ENCODE measurements at places on chromosomes 3 and 15.

- no peaks in the 10 kb centered on the region for H3K36me3 ChIP-seq
- no peak for DNase-seq
- H3K27me3 ChIP-seq = no peaks in the 10 kb centered on the region
- H3K4me1 ChIP-seq = no peaks in the 10 kb centered on the region
Observed at GRCh38 chr3:60392501-60392900, 858.8 kb downstream of the FHIT start.

DNA sequence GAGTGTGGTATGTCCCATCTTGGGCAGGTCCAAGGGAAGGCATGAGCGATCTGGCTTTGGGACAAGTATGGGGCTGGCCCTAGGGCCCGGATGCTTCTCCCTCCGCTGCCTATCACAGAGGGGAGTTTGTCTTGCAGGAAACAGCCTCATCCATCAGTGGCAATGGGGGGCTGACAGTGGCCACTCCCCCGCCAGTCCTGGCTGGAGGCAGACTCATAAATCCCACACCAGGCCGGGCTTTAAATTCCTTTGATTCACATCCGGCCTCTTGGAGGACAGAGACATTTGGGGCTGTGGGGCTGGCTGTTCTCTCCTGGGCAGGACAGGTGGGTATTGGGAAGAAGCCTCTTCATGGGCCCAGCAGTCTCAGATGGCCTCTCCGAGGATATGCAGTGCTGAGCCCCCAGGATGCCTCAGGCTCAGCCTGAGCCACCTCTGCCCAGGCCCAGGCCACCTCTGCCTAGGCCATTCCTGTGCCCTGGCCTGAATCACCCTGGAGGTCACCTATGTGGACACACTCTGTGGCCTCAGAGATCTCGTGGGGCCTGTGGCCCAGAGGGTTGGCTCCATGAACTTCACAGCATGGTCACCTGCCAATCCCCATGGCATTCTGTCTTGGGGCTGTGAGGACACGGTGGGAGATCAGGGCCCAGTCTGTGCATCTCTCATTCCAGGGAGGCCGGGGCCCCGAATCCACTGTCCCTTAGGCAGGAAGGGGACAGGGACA lies 84.2 kb upstream of the GOLGA6L4 start:
- H3K36me3 ChIP-seq = no peaks in the 10 kb centered on the region
- H3K27ac ChIP-seq = no peak overlapping the region
- H3K4me1 ChIP-seq = no peaks in the 10 kb centered on the region

- H3K4me1 ChIP-seq = peaks cover 9% of the 10 kb centered on the region
- H3K36me3 ChIP-seq = no peaks in the 10 kb centered on the region
- no peak overlapping the region for H3K4me3 ChIP-seq
- no peak for DNase-seq
- H3K27ac ChIP-seq = no peak overlapping the region
Observed at GRCh38 chr3:186099178-186099577, 9.7 kb downstream of the ETV5 start.

DNA sequence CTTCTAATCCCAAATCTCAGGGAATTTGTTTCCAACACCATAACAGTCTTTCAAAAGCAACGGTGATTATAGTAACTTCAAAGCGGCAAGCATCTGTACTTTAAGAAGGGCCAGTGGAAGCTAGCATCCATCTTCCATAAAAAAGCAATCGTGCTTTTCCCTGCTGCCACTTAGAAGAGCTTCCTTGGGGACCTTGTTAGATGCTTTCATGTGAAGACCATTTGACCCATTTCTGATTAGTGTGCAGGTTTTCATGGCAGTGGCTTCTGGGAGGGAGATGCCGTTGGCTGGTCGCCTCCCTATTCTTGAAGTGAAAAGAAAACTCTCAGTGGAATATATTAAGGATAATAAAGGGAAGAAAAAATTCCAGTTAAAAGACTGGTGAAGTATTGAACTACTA lies 354.1 kb downstream of the ROBO2 start:
- DNase-seq = no peak
- no peaks in the 10 kb centered on the region for H3K4me1 ChIP-seq
- no peaks in the 10 kb centered on the region for H3K36me3 ChIP-seq
- H3K27me3 ChIP-seq = no peaks in the 10 kb centered on the region
- no peak overlapping the region for H3K27ac ChIP-seq

DNA sequence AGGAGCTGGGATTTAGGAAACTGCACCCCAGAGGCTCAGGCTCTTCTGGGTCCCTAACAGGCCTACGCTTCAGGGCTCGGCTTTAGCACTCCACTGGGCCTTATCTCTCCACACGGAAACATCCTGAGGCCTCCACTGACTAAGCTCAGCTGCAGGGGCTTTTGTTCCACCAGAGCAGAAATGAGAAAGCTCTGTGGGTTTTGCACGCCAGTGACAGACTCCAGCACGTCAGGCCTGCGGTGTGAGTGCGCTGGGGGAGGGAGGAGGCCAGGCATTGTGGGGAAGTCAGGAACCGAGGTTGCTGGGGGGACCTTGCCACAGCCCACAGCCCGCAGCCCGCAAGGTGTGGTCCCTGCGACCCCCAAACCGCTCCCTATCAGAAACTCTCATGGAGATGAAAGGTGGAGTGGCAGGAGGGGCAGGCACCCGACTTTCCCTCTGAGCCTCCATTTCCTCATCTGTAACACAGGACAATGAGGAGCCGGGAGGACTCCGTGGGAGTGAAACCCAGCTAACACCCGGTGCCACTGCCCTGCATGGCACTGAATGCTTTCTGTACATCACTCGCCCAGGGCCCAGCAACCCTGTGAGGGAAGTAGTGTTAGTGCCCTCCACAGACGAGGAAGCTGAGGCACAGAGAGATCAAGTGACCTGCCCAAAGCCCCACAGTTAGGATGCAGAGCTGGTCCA lies 106.5 kb downstream of the TPRA1 start:
- H3K36me3 ChIP-seq = no peaks in the 10 kb centered on the region
- H3K27me3 ChIP-seq = no peaks in the 10 kb centered on the region
- no peak overlapping the region for H3K27ac ChIP-seq
- H3K4me1 ChIP-seq = peaks cover 14% of the 10 kb centered on the region
- no peak overlapping the region for H3K4me3 ChIP-seq

- H3K4me1 ChIP-seq = peaks cover 68% of the 10 kb centered on the region
- peak overlapping the region; percentile 73 for H3K4me3 ChIP-seq
Observed at GRCh38 chr3:52054661-52055511, 1.5 kb downstream of the DUSP7 start.

DNA sequence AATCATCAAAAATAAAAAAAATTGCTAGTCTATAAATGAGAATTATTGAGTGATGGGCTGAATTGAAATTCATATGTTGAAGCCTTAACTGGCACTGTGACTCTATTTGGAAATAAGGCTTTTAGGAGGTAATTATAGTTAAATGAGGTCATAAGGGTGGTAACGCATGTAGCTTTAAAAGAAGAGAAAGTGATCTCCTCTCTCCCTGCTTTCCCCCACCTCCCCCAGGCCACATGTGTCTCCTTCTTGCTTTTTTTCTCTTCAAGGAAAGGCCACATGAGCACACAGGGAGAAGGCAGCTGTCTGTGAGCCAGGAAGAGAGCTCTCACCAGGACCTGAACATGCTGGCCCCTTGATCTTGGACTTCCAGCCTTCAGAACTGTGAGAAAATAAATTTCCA lies 48.2 kb upstream of the ARPP19 start:
- no peak overlapping the region for H3K4me3 ChIP-seq
- H3K27me3 ChIP-seq = no peaks in the 10 kb centered on the region
- H3K27ac ChIP-seq = no peak overlapping the region
- DNase-seq = no peak

GRCh38 chr3:8625991-8626390 lies 18.6 kb downstream of the SSUH2 start:
- H3K4me1 ChIP-seq = peaks cover 20% of the 10 kb centered on the region
- H3K27me3 ChIP-seq = no peaks in the 10 kb centered on the region
- no peak overlapping the region for H3K27ac ChIP-seq
- DNase-seq = no peak

DNA sequence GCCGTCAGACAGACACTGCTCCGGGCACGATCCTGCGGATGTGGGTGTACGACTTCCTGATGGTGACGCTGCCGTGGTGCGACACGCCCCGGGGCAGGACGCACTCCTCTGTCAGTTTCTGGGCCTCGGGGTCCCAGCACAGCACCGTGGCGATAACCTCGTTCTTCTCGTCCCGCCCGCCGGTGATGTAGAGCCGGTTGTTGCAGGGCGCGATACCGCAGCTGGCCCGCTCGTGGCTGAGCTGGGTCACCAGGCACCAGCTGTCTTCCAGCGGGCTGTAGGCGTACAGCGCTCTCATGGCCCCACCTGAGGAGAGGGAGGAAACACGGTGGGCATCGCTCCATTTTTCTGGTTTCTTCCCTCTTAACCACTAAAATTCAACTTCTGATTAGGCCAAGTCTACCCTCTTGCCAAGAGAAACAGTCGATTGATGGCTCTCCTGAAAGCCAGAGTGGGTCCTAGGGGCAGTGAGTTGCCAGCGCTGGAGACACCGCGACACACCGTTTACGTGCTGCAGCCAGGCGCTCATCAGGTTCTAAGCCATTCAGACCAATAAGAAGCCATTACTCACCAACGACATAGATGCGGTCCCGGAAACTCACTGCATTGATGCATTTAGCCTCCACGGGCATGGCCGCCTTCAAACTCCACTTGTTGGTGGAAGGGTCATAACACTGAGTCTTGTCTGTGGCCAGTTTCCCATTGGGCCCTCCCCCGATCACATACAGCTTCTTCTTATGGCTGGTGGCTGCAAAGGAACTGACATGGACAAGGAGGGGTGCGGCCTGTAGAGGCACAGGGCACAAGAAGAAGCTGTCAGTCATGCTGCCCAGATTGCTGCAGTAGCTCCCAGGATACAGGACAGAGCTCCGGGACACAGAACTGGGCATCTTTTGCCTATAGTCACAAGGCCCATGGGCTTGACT lies 63.3 kb downstream of the KLHL6 start:
- no peak for DNase-seq
- no peak overlapping the region for H3K27ac ChIP-seq
- no peaks in the 10 kb centered on the region for H3K27me3 ChIP-seq
- H3K4me1 ChIP-seq = no peaks in the 10 kb centered on the region
- no peak overlapping the region for H3K4me3 ChIP-seq
- peaks cover 24% of the 10 kb centered on the region for H3K36me3 ChIP-seq

DNA sequence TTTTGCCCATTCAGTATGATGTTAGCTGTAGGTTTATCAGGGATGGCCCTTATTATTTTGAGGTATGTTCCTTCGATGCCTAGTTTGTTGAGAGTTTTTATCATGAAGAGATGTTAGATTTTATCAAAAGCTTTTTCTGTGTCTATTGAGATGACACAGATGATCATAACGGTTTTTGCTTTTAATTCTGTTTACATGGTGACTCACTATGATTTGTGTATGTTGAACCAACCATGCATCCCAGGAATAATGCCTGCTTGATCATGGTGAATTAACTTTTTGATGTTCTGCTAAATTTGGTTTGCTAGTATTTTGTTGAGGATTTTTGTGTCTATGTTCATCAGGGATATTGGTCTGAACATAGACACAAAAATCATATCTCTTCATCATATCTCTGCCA lies 8.3 kb downstream of the GPR156 start:
- no peak for DNase-seq
- no peaks in the 10 kb centered on the region for H3K27me3 ChIP-seq
- no peaks in the 10 kb centered on the region for H3K4me1 ChIP-seq
- H3K27ac ChIP-seq = no peak overlapping the region
- no peaks in the 10 kb centered on the region for H3K36me3 ChIP-seq

DNA sequence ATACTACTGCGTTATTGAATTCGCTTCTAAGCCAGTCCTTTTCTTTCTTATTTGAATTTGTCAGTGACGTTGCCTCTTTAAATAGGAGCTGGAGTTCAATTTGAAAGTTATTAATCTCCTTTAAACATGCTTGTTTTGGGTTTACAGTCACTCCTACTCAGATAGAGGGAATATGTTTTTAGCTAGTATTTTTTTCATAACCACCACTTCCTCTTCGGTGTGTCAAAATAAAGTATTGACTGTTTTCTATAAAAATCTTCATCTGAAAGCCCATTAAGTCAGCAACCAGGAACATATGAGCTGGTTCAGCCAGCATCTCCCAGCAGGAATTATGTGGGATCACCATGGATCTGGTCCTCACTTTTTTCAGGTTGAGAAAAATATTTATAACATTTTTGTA lies 772.9 kb downstream of the DIPK2A start:
- no peaks in the 10 kb centered on the region for H3K27me3 ChIP-seq
- H3K27ac ChIP-seq = no peak overlapping the region
- H3K36me3 ChIP-seq = no peaks in the 10 kb centered on the region
- H3K4me1 ChIP-seq = no peaks in the 10 kb centered on the region
- H3K4me3 ChIP-seq = no peak overlapping the region
- no peak for DNase-seq

DNA sequence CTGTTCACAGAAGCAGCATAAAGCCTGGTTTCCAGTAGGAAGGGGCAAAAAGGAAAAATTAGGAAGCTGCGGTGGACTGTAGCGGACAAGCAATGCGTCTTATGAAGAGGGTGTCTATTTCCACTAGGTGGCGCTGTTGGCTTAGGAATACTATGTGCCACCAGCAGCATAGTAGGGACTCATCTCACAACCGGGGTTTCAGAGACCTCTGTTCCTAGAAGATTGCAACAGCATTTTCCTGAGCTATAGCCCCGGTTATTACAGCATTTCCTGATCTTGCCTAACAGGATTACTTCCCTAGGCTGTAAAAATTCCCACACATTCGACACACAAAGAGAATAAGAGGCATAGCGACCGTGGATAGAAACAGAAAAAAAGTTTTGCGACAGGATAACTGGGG lies 683.0 kb downstream of the TBL1XR1 start:
- H3K4me3 ChIP-seq = no peak overlapping the region
- DNase-seq = no peak
- no peaks in the 10 kb centered on the region for H3K27me3 ChIP-seq
- H3K27ac ChIP-seq = no peak overlapping the region
- no peaks in the 10 kb centered on the region for H3K36me3 ChIP-seq

GRCh38 chr3:195001961-195002861 lies 268.7 kb downstream of the XXYLT1 start:
- H3K27ac ChIP-seq = no peak overlapping the region
- no peaks in the 10 kb centered on the region for H3K36me3 ChIP-seq
- no peak overlapping the region for H3K4me3 ChIP-seq
- H3K4me1 ChIP-seq = peaks cover 18% of the 10 kb centered on the region

- H3K27me3 ChIP-seq = no peaks in the 10 kb centered on the region
- H3K4me3 ChIP-seq = no peak overlapping the region
- H3K27ac ChIP-seq = no peak overlapping the region
- H3K36me3 ChIP-seq = no peaks in the 10 kb centered on the region
Observed at GRCh38 chr3:138369151-138369900, 20.9 kb downstream of the MRAS start.

DNA sequence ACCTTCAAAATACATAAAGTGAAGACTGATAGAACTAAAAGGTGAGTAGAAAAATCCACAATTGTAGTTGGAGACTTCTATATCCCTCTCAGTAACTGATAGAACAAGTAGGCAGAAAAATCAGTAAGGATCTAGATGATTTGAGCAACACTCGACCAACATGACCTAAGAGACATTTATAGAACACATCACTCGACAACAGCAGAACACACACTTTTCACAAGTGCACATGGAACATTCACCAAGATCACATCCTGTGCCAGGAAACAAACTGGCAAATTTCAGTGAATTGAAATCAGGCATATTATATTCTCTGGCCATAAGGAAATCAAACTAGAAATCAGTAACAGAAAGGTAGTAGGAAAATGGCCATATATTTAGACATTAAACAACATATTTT lies 37.1 kb downstream of the LYSMD4 start:
- no peak for DNase-seq
- no peaks in the 10 kb centered on the region for H3K27me3 ChIP-seq
- H3K36me3 ChIP-seq = peaks cover 37% of the 10 kb centered on the region
- H3K4me1 ChIP-seq = no peaks in the 10 kb centered on the region

- no peak overlapping the region for H3K4me3 ChIP-seq
- no peaks in the 10 kb centered on the region for H3K4me1 ChIP-seq
- H3K36me3 ChIP-seq = no peaks in the 10 kb centered on the region
Observed at GRCh38 chr3:155283092-155284056, 10.1 kb downstream of the STRIT1 start.

GRCh38 chr3:129120254-129121004 lies 1.2 kb downstream of the RAB43 start:
- H3K27me3 ChIP-seq = no peaks in the 10 kb centered on the region
- H3K36me3 ChIP-seq = peaks cover 11% of the 10 kb centered on the region
- H3K4me1 ChIP-seq = peaks cover 57% of the 10 kb centered on the region
- peak; percentile 96 for DNase-seq
- peak overlapping the region; percentile 92 for H3K4me3 ChIP-seq
- peak overlapping the region; percentile 88 for H3K27ac ChIP-seq
